ENCODE measurements at places on chromosomes 3 and 15. TPM values are rescaled to one million over a fixed set of nuclear protein-coding genes. Genes with fewer than 3 reads are reported as not detected.

DNA sequence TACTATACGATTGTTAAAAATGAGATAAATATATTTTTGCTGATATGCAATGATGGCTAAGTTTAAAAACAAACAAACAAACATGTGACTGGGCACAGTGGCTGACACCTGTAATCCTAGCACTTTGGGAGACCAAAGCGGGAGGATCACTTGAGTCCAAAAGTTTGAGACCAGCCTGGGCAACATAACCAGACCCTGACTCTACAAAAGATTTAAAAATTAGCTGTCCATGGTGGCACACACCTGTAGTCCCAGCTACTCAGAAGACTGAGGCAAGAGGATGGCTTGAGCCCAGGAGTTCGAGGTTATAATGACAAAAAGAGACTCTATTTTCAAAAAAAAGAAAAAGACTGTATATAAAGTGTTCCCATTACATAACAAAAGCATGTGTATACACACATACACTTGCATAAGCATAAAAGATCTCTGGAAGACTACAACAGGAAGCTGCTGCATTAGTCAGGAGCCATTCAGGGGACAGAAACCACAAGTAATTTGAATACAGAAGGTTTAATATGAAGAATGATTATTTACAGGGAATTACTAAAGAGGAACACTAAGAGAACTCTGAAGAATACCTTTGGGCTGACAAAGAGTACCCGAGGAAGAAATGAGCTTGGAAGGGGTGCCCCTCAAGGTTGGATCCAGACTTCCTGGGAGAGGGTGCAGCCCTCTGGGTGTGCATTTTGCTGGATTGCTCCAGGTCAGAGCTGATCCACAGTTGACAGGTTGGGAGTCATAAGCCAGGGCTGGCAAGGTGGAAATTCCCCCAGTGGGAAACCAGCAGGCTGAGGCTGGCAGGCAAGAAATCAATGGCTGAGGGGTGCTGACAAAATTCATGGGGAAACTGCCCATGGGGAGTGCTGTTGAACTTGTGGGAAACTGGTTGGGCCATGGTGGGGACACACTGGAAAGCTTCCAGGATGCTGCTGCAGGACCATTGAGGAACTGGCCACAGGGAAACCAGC is 9.3 kb upstream of the TM4SF18 start:
- DNase-seq: peak; percentile 83

DNA sequence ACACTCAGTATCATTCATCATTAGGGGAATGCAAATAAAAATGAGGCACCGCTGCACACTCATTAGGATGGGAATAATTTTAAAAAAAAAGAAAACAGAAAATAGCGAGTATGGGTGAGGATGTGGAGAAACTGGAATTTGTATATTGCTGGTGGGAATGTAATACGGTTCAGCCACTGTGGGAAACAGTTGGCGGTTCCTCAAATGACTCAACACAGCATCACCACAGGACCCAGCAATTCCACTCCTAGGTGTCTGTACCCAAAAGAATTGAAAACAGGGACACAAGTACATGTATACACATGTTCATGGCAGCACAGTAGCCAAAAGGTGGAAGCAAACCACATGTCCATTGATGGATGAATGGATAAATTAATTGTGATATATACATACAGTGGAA is 35.2 kb upstream of the RFTN1 start:
- peak; percentile 88 for DNase-seq

Gene KBTBD13
- not detected for total RNA-seq

Gene DYNLT2B
- total RNA-seq: 34.6 TPM

DNA sequence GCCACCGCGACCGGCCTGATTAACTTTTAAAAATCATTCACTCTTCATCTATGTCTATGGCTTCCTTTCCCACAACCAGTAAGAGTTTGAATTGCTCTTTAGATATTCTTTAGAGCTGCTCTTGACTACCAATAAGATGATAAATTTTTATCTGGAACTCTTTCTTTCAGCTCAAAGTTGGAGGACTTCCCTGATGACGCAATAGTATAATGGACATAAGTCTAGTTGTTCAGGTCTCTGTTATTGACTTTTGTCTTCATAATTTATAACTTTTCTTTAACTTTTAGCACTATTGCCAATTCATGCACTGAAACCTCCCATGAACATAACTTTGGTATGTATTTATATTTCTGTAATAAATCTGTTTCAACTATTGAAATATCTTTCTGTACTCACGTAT is 61.3 kb upstream of the NLGN1 start:
- DNase-seq: no peak

GRCh38 chr3:108037770-108038169 is 53.1 kb downstream of the CD47 start:
- no peak for DNase-seq

Gene EFHB
- total RNA-seq: 1.6 TPM

DNA sequence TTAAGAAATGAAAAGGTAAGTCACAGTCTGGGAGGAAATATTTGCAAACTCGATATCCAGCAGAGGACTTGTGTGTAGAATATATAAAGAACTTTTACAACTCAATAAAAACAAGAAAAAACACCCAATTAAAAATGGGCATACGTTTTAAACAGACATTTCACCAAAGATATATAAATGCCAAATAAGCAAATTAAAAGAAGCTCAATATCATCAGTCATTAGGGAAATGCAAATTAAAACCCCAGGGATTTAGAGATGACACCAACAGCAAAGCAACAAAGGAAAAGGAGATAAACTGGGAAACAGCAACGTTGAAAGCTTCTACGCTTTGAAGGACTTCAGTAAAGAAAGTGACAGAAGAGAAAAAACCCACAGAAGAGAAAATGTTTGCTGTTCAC is 132.3 kb downstream of the NUP210 start:
- DNase-seq: no peak

DNA sequence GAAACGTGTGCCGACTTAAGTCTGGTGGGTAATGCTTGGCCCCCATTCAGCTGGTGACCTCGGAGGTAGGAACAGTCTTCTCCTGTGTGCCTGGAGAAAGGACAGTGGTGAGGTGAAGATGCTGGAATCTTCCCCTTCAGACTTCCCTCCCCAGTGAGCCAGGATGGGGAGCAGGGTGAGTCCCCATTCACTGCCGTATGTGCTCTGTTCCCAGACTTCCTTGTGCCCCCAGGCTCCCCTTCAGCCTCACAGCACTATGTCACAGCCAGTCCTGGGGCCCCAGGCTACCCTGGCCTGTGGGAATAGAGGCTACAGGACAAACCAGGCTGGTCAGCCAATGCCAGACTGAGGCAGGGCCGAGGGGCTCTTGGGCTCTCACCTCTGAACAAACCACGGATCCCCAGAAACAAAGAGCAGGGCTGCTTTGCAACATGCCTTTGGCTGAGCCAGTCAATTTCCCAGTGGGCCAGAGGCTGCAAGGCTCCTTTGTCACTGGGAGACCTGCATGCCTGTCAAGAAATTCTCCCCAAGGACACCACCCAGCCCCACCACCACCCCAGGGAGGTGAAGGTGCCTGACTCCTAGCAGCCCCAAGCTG is 31.8 kb upstream of the HHATL start:
- DNase-seq: no peak
